NCI-H2081 (cell line): ENCODE measurements at places on chromosomes 2 and 18.
A peak's percentile ranks its signal among the peaks of the same experiment; 100 is the strongest.

GRCh38 chr2:132692816-132693215 is 22.8 kb upstream of the LYPD1 start:
- no peak for DNase-seq

DNA sequence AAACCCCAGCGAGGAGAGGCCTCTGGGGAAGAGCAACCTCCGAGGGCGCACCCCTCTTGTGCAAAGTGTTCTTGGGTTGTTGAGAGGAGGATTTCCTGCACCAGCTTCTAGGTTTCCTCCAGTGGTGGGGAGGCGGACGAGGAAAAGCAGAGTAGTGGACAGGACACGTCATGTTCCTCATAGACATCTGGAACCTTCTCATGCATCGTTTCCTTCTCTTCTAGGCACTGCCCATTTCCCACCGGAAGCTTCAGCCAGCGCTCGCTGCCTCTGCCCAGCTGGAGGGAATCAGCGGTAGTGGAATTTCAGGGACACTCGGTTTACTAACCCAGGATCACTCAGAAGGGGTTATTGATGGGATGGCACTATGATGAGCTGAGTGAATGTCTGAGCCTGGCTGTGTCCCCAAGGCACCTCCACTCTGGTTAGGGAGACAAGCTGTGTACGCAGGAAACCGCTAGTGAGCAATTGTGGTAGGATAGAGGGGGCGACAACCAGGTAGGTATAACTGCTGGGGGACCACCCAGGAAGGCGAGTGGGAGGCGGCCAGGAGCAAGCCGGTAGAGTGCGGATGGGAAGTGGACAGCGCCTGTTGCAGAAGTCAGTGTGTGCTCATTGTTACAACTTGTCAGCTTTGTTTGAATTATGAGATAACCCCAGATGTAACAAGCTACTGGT is 960 bp upstream of the APOB start:
- DNase-seq = no peak

GRCh38 chr2:218623366-218623705 is 15.6 kb downstream of the PLCD4 start:
- no peak for DNase-seq

DNA sequence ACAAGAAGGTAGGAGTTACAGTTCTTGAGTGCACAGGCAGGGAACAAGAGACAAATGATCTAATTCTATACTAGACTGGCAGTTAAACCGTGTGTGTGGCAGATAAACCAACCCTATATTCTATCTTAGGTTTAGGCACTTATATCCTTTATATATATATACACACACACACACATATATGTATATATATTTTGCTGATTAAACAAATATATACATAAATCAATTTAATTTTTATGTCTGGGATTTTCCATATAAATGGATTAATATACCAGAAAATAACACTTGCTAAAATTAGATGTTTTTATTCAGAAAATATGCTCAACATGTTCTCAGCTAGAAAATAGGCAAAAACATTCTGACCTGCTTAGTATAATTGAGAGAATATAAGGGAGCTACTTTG is 887.9 kb upstream of the KLHL29 start:
- DNase-seq = no peak

- DNase-seq = no peak
Measured at GRCh38 chr2:129801575-129801974, 177.9 kb upstream of the RAB6C start.

- DNase-seq = no peak
Measured at GRCh38 chr2:185202945-185203528, 535.6 kb upstream of the FSIP2 start.

GRCh38 chr2:63850649-63851048 is 9.0 kb downstream of the UGP2 start:
- DNase-seq = no peak

- DNase-seq = no peak
Measured at GRCh38 chr2:50006327-50006726, 852.0 kb upstream of the FSHR start.

DNA sequence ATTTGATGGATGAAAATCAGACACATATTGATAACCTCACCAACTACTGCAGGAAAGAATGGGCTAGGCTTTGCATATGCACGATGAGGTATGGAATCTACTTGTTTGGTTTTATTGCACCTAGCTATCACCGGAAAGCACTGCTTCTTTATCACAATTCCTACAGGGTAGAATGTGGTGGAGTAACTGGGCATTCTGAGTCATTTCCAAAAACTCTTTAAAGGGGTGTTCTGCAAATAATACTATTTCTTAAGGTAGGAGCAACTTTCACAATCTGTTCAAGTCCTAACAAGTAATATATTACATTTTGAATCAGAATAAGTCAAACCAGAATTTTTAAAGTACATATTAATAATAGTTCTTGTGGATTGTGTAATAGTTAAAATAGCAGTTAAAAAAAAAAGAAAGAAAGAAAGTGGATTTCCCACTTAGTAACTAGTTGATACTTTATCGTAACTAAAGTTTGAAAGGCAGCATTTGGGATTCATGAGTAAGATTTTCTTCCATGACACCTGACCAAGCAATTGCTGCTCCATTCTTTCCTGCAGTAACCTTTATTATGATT is 40.5 kb downstream of the INO80C start:
- DNase-seq = no peak

DNA sequence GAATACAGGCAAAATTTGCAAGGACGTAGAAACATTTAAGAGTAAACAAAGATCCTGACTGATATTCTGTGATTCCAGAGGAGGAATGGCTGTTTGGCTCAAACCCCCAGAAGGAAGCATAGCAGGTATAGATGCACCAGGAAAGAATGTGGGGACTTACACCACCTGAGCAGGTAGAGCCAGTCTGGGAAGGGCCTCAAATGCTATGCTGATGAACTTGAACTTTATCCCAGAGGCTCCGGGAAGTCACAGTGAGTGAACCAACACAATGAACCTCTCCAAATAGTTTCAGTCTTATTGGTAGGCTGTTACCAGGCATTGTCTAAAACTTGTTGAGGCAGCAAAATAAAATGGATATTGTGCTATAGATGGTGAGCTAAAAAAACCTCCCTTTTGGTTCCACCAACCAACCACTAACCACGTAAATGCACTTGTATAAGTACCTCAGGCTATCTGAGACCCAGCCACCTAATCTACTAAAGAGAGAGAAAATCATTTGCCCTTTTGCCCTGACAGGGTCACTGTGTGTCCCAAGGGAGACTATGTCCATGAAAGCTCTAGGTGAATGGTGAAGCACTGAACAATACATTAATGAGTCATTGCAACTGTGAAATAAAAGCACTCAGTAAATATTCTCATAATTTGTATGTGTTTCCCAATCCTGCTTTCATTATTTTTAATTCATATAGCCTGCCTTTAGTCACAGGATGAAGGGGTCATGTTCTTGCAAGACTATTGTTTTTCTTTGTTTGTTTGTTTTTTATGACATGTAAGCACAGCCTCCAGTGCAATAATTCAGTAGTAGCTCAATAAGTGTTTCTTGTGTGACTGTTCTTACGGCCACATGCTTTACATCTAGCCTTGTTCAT is 911.6 kb downstream of the EPHA4 start:
- no peak for DNase-seq

DNA sequence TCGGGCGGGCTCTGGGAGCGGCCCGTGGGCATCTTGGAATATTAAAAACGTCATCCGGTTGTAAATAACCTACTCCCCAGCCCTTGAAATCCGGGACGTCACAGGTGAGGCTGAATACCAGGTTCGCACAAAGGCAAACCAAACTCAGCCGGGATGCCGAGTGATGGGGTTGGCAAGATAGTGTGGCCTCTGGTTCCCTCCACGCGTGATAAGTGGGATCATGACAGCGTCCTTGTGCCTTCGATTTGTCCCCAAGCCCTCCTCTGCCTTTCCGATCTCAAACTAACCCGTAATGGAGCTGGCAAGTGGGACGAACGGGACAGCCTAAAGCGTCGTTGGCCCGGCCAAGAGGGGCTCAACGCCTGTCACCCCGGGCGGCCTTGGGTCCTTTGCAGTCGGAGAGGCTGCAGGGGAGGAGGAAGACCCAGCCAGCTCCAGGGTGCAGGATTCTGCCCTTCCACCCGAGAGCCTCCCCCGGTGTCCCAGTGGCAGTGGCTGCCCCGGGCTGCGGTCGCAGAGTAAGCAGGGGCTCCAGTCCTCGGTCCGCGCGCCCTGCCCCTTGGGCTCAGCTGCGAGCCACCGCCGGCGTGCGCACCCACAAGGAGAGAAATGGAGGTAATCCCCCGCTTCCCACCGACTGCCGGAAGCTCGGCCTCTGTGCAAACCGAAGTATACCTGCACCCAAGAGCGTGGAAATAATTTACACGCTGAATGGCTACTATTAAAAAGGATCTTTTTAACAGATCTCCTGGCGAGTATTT is 13.4 kb upstream of the PAX3 start:
- no peak for DNase-seq

DNA sequence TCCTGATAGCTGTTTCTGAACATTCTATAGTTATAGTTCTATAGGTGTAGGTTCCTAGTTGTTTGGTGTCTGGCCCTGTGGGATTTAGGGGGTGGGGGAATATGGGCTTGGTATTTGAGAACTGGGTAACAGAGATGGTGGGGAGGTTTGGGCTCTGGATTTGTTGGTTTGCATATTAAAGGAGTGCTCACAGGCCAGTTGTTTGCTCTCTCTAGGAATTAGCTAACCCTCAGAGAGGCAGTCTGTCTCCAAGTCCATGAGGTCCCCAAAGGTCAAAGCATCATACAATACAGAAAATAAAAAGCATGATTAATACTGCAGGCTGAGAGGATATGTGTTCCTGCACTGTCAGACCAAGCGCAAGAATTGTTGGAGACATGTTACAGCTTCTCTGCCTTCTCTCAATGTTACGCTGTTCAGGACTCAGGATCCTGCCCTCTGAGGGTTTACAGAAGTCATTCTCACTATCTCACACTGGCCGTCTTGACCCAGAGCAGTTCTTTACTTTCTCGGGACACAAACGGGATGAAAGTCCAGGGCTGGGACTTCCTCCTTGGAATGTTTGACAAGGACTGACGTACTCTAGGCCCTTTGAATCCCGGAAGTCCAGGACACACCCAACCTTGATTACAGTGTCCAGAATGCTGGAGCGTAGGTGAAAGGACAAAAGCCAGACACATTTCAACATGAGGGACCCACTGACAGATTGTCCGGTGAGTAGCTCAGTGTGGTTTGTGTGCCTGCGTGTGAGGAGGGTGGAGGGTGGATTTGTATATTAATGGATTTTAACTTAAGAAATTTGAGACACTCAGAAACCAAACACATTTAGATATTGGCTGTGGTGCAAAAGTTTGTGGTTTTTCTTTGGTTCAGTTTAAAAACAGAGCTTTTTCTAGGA is at the start of gene NOSTRIN:
TSS of gene NOSTRIN (plus strand) at position 677 of the 898 bp plus-strand sequence. CDS start at position 687, 10 bp downstream.
- DNase-seq = no peak

DNA sequence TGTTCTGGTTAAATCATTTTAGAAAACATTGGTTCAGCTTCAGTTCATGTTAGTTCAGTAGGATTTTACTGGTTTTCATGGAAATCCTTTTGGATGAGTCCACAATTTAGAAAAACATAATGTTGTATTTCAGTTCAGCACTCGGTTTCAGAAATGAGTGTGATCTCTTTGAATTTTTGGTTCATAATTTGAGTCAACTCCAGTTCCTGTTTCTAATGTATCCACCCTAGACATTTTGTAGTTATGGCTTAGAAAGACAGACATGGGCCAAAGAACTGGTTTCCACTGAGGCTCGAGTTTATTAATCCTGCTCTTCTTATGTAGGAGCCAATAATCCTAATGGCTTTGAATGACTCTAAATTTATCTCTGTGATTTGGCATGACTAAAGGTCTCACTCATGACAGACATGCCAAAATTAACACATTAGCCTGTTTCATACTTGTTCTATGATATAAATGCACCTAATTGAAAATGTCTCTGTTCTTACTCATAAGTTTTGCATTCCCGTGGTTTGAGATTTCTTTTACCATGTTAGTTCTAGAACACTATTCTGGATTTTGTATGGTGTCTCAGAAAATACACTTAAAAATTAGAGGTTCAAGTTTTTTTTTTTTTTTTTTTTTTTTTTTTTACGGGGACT is 82.3 kb upstream of the SPRED2 start:
- no peak for DNase-seq

GRCh38 chr2:36965751-36966369 is 476 bp downstream of the STRN start:
- peak; percentile 67 for DNase-seq

GRCh38 chr18:78664848-78665247 is 314.8 kb upstream of the SALL3 start:
- no peak for DNase-seq

GRCh38 chr2:133393895-133394294 is 174.4 kb downstream of the NCKAP5 start:
- DNase-seq = no peak

GRCh38 chr2:119423108-119423444 is 8.6 kb upstream of the TMEM37 start:
- DNase-seq = no peak

DNA sequence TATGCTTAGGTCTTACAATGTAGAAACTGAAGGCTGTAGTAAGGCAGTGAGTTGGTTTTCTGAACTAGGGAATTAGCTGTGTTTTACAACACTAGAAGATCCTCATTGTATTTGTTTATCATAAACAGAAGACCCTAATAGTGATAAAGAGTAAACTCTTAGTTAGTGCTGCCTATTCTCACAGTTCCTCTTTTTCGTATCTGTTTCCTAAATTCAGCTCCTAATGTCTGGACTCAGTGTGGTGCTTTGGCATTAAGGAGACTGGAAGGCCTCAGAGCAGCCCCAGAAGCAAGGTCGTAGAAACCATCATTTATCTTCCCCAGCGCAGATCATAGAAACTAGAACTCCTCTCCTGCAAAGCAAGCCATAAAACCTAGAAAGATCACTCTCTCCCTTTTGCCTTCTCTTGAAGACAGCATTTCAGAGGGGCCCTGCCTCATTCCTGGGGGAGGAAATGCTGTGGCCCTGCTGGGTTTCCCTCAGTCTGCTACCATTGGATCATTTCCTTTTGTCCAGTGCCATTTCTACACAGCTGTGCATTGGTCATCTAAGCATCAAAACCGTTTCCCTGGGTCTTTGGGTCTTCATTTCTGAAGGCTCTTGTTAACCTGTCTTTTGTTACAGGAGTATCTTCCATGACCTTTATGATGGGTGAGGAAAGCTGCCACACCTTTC is 4.7 kb downstream of the ACP1 start:
- no peak for DNase-seq

DNA sequence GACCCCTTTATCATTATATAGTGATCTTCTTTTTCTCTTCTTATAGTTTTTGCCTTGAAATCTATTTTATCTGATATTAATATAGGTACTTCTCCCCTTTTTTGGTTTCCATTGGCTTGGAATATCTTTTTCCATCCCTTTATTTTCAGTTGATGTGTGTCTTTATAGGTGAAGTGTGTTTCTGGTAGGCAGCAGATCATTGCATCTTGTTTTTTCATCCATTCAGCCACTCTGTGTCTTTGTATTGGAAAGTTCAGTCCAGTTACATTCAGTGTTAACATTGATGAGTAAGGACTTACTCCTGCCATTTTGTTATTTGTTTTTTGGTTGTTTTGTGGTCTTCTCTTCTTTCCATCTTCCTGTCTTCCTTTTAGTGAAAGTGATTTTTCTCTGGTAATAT is 133.4 kb downstream of the DIS3L2 start:
- DNase-seq = no peak

DNA sequence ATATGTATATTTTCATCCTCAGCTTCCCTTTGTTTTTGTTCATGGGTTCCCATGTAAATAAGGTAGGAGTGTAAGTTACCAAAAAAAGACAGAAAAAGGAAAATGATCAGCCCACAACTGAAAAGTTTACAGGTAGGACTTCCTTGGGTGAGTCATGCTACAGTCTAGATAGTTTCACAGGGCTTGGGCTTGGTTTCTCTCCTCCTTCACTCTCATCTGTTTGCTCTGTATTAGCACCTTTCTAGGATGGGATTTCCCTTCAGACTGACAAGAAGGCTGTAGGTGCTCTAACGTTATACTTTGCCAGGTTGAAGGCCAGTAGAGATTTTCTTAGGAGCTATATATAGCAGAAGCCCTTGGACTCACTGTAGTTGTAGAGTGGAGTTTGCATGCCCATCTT is 57.9 kb downstream of the FAM171B start:
- no peak for DNase-seq
